ENCODE measurements at places on chromosomes 13 and 19.

DNA sequence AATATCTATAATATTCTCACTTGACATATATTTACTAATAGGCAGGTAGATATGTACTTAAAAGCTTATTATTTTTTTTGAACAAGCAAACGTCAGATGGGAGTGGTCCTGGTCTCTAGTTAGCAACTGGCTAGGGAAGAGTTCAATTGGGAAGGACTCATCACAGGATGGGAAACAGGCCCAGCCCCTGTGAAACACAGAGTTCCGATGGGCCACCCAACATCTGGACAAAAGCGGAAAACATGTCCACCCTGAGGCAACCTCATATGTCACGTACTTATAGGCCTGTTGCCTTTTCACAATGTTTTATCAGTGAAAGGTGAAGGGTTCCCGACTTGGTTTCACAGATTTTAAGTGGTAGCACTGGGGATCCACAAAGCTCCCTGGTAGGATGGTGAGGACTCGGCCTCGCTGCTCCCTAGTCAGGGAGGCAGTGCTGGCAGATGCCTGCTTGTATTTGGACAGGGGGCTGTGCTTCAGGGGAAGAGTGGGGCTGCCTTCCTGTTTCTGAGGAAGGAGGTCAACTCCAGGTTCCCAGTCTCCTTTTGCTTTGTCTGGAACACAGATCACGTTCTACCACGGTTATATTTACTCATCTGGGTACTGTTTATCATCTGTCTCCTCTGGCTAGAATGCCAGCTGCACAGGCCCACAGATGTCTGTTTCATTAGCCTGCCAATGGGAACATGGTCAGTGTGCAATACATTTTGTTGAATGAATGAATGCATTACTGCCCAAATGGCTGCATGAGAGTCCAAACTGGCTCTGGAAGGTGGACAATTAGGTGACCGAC is 49.4 kb upstream of the SLC15A1 start:
- no peak for DNase-seq

GRCh38 chr19:31546205-31546960 is 197.1 kb upstream of the TSHZ3 start:
- DNase-seq, result no peak

- no peak for DNase-seq
These were observed 734.3 kb upstream of the MIR17HG start for GRCh38 chr13:90613076-90613795.

- no peak for DNase-seq
These were observed 1.7 kb downstream of the COX7A1 start for GRCh38 chr19:36150586-36150985.

- no peak for DNase-seq
These were observed 256.5 kb downstream of the DCLK1 start for GRCh38 chr13:35874704-35875103.

GRCh38 chr13:52925251-52925650 is 76.8 kb upstream of the PCDH8 start:
- DNase-seq, result no peak

DNA sequence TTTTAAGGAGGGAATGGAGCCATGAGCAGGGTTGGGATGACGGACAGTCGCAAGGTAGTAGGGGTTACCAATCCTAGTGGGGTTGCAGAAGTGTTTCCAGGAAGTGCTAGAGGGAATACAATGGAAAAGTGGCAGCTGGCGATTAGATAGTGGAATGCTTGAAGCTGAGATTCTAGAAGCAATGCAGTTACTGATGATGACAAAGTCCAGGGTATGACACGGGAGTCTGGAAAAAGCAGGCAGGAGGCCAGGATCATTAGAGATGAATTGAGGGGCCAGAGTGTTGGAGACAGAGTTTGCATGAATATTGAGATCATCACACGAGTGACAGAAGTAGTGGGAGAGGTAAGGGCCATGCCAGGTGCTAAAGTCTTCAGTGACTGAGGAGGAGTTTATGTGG is 17.3 kb upstream of the KL start:
- DNase-seq, result no peak

DNA sequence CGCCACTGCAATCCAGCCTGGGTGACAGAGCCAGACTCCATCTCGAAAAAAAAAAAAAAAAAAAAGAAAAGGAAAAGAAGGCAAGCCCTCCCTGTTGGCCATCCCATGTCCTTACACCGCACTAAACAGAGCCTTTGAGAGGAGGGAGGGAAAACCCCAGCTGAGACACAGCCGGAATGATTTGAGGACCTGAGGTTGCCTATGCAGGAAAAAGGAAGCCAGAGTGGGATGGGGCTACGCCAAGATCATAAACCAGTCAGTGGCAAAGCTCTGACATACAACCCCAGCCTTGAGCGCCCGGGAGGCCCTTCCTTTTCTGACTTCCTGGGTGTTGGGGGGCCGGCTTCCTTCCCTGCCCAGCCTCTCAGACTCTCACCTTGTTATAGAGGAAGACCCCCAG is 12.5 kb upstream of the CHERP start:
- no peak for DNase-seq

- no peak for DNase-seq
These were observed 23.3 kb upstream of the GGACT start for GRCh38 chr13:100611678-100612492.

GRCh38 chr19:43476606-43477005 is 11.2 kb upstream of the LYPD3 start:
- peak; percentile 48 for DNase-seq

- no peak for DNase-seq
These were observed 7.7 kb downstream of the ZNF253 start for GRCh38 chr19:19873381-19873780.

GRCh38 chr13:50209631-50210030 is 194.4 kb downstream of the KCNRG start:
- DNase-seq, result no peak

GRCh38 chr19:12047868-12048267 is 4.9 kb downstream of the ZNF878 start:
- DNase-seq, result no peak

GRCh38 chr13:30211745-30212144 is 95.6 kb downstream of the KATNAL1 start:
- DNase-seq, result no peak

- no peak for DNase-seq
These were observed 125.7 kb downstream of the TNFRSF19 start for GRCh38 chr13:23695711-23696464.

GRCh38 chr13:34408640-34409039 is 533.4 kb upstream of the NBEA start:
- DNase-seq, result no peak

- no peak for DNase-seq
These were observed 467.8 kb upstream of the ARGLU1 start for GRCh38 chr13:107035778-107036177.

- DNase-seq, result peak; percentile 35
These were observed 15.0 kb upstream of the SLC35E1 start for GRCh38 chr19:16586991-16587832.

DNA sequence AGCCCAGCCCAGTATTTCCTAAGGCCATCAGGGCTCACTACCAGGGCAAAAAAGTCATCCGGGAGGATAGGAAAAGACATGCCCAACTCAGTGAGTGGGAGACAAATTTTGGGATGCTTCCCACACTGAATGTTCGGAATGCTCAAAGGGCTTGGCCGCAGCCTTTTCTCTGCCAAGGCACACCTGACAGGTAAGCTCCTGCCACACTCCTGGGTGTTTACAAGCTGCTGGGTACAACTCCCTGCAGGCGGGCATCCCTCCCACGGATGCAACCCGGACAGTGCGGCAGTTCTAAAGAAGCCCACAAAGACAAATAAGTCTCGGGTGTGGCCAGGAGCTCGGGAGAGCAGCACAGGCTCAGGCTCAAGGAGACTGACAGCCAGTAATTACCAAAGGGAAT is 28.1 kb downstream of the SLC7A1 start:
- no peak for DNase-seq

- DNase-seq, result no peak
These were observed 28.4 kb downstream of the ARID3A start for GRCh38 chr19:954272-954671.

GRCh38 chr19:17754634-17755442 is 3.6 kb downstream of the FCHO1 start:
- DNase-seq, result no peak

DNA sequence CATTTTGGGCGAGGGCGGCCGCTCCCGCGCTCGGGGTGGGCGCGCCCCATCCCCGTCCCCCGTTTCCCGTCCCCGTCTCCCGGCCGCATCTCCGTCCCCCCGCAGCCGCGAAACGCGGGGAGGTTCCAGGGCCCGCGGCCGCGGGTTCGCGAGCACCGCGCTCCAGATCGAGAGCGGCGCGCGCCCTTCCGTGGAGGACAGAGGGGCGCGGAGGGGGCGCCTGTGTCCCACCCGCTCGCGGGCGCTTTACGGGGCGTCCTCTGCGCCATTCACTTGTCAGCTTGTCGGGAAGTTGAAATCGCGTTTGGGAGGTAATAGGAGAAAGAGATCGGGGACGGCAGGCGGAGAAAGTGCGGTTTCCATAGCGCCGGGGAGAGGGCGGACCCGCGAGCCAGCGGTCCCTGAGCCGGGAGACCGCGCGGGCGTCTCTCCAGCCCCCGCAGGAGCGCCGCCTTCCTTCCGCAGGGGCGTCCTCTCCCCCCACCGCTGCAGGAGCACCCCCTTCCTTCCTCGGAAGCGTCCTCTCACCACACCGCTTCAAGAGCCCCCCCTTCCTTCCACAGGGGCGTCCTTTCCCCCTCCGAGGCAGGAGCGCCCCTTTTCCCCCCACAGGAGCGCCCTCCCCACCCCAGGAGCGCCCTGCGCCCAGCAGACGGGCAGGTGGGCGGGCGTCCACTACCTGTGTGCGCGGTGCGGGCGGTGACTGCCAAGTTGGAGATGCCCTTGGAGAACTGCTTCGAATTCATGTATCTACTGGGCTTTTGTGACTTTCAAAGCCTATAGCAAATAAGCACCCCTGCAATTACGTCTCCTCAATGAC is 962 bp upstream of the IRS2 start:
- DNase-seq, result peak; percentile 43

DNA sequence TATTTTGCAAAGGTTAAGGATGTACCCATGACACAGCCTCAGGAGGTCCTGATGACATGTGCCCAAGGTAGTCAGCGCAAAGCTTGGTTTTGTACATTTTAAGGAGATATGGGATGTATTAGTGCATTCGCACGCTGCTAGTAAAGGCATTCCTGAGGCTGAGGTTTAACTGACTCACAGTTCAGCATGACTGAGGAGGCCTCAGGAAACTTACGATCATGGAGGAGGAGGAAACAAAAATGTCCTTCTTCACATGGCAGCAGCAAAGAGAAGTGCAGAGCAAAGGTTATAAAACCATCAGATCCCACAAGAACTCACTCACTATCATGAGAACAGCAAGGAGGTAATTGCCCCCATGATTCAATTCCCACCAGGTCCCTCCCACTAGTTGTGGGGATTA is 1017.4 kb downstream of the EFNB2 start:
- peak; percentile 55 for DNase-seq

DNA sequence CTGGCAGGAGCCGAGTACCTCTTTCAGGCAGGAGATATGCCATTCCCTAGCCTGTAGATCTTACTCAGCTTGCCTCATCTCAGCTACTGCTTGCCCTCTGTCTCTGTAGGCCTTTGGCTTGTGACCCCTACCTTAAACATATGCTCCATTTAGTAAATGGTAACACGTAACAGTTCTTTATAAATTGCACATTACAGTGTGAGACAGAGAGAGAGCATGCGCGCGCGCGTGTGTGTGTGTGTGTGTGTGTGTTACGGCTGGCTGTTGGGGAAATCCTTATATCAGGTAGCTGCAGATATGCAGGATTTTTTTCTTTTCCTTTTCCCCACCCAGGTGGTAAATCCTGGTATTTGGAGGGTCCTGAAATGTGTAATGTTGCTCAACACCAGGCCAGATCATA is 4.2 kb downstream of the SPINT2 start:
- no peak for DNase-seq

- DNase-seq, result no peak
These were observed 89.9 kb downstream of the CRYL1 start for GRCh38 chr13:20435616-20436368.

- DNase-seq, result peak; percentile 100
These were observed at the start of the genes BCKDHA and EXOSC5 for GRCh38 chr19:41397086-41398049. BCKDHA (plus strand) TSS chr19:41397818; CDS start chr19:41397828, 10 bp downstream. EXOSC5 (minus strand) TSS chr19:41397359; CDS start chr19:41397328, 31 bp downstream.

- no peak for DNase-seq
These were observed 11.8 kb upstream of the HSH2D start for GRCh38 chr19:16131648-16132047.

DNA sequence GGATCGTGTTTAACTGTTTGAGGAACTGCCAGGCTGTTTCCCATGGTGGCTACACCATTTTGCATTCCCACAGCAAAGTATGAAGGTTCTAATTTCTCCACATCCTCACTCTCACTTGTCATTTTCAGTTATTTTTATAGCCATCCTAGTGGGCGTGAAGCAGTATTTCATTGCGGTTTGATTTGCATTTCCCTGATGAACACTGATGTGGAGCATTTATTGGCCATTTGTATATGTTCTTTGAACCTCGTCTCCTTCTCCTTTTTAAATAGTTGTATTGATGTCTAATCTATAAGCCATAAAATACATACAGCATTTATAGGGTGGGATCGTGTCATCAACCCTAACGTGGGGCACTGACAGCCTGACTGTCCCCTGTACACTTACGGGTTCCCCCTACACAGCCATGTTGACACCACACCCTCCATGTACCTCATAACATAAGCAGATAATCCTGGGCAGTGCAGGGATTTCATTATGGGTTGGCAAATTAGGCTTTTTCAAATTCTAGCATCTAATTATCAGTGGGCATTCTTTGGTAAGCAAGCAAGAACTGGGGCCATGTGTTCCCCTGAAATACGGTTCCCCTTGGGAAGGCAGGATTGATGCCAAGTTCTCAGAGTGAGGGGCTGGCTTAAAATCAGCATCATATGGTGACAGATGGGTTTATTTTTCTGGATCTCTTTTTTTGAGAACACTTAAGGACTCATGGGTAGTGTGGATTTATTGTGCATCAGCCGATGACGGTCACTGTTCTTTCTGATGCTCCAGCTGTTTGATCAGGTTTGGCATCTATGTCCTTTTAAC is 11.6 kb upstream of the ZBTB45 start:
- no peak for DNase-seq

DNA sequence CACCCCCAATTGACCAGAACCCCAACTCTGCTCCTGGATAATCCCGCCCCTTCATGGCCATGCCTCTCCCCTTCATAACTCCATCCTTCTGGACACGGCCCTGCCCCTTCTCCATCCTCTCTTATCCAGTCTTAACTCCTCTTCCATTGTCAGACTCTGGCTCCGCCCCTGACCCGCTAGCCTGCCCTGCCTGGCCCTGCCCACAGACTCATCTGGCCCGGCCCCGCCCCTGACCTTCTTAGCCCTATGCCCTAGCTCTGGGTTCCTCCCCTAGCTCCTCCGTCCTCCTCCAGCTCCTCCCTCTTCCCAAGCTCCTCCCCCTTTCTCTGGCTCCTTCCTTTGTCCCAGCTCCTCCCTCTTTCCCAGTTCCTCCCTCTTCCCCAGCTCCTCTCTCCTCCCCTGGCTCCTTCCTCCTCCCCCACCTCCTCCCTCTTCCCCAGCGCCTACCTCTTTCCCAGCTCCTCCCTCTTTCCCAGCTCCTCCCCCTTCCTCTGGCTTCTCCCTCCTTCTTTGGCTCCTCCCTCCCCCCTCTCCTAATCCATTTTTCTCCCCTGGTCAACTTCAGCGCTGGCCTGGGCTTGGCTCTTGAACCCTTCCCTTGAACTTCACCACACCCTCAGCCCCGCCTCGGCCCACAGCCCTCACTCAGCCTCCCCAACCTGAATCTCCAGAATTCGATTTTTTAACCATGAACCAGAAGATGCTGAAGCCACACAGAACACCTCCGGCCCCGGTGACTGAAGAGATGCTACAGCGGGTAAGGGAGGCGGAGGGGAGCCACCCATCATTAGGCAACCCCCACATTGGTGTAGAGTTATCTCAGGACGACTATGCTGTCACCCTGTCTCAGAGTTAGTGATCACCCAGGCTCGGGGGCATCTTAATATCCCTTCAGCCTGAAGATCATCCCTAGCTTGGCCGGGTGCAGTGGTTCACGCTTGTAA is 9.2 kb upstream of the ZNF358 start:
- peak; percentile 95 for DNase-seq
